WERI-Rb-1 (cell line): ENCODE measurements at places on chromosomes 4 and X.

DNA sequence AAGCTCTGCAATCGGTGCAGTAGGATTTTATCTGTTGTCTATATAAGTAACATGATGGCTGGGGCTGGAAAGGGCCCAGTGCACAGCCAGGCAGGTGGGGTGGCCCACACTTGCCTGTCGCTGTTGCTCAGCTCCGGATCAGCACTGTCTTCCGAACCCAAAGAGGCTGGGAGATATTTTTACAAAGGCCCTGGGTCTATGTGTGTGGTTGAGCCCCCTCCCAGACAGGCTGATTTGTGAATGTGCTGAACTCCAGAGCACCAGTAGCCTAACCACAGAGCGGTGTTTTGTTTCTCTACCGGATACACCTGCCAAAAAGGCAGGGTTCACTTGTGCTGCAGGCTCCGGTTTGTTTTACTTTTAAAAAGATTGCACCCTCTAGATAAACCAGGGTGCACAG, 33.5 kb upstream of the CHRNA9 start:
- DNase-seq: no peak

GRCh38 chr4:164731827-164732474, 22.0 kb upstream of the SMIM31 start:
- DNase-seq: peak; percentile 79

DNA sequence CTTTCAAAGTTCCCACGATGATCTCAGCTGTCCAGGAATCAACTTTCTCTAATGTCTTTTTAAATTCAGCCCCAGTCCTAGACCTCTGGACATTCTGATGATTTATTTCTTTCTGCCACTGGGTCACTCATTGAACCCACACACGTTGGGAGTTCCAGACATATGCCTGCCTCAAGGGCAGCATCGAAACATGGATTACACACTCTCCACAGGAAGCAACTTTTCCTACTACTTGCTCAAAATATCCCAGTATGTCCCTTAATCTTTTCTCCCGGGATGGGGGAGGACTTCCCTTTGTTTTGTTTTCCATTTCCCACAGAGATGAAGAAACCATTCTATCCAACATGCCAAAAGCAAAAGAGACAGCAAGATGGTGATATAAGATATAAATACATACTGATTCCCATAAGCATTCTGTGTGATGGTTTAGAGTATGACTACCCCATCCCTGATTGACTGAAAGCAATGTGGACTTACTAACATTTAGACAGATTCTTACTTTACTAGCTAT, 79.8 kb upstream of the PPARGC1A start:
- DNase-seq: no peak

DNA sequence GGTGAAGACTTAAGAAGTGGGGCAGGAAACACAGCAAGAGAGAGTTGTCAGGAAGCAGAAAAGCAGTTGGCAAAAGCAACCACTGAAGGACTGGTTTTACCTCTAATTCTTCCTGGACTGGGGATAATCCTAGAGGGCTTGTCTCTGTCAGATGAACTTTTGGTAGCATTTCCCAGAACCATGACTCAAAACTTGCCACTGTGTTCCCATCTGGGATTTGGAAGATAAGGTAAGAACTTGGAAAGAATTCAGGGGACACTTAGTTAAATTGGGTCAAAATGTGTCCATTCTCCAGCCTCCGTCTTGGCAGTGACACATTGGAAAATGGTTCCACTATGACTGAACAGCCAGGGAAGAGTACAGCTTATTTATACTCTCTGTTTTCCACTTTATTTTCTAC, 55.7 kb downstream of the CD38 start:
- DNase-seq: no peak

GRCh38 chr4:161564230-161564834, 599.5 kb downstream of the FSTL5 start:
- no peak for DNase-seq

DNA sequence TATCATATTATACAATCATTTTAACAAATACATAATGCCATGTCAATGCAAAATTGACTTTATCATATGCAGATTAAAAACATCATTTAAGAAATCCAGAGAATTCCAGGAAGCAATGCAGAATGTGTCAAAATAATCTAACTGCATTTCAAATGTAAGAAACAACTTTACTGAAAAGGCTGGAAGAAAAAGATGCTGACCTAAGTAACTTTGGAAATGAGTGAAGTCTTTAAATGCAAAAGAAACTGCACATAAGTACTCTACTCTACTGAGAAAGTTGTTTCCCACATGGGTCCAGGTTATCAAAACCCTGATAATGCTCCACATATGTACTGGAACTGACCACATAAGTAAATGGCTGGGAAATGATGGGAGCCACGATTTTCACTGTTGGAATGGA, 149.9 kb downstream of the EVC2 start:
- no peak for DNase-seq

DNA sequence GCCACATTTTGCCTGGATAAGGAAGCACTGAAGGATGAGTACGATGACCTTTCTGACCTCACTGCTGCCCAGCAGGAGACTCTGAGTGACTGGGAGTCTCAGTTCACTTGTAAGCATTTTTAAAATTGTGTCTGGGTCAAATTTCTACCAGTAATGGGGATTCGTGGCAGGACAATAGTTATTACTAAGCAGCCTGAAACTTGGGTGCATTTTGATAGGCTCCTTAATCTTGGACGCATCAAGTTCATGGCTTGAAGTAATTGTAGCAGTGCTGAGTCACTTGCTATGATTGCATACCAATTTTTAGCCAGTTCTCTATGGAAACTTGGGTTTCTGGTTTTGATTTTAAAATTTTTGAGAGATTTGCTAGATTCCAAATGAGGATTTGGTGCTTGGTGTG, 4.3 kb downstream of the PGRMC1 start:
- DNase-seq: no peak

- no peak for DNase-seq
Measured at GRCh38 chr4:26171941-26172340, 148.9 kb upstream of the RBPJ start.

DNA sequence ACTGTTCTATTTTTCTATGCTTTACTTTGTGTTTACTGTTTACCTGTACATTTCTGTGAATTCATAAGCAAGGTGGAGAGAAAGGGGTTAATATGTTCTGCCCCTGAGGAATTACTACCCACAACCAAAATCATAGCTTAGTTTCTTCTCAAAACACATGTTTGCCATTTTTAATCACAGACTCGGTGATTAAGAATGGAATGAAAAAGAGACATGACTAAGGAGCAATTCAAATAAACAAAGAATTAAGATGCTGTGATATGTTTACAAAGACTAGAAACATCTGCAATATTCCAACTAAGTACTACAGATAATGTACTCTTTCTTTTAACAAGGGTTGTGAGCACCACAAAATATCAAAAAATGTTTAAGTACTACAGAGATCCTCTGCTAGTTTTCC, 11.7 kb upstream of the FAT4 start:
- DNase-seq: no peak

DNA sequence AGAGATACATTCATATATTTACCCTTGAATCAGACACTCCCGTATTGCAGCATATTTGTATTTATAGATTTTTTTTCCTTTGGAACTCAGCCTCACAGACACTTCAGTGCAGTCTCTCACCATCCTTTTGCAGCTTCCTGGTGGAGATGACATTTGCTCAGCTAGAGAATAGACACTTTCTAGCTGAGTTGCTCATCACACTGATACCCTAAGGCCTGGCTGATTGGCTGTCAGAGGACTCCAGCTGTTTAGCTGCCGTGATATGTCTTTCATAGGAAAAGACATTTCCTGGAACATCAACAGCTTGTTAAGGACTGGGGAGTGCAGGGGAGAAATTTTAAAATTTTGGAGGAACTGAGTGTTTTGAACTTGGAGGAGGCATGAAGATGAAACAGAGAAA, 429.6 kb downstream of the SMARCA1 start:
- no peak for DNase-seq

- no peak for DNase-seq
Measured at GRCh38 chrX:120823556-120823955, 52.1 kb downstream of the CT47B1 start.

- no peak for DNase-seq
Measured at GRCh38 chr4:14792702-14793227, 209.5 kb upstream of the CPEB2 start.

GRCh38 chr4:25756503-25756902, 100.9 kb downstream of the SLC34A2 start:
- no peak for DNase-seq

GRCh38 chr4:4995103-4995907, 24.0 kb downstream of the CYTL1 start:
- peak; percentile 86 for DNase-seq

DNA sequence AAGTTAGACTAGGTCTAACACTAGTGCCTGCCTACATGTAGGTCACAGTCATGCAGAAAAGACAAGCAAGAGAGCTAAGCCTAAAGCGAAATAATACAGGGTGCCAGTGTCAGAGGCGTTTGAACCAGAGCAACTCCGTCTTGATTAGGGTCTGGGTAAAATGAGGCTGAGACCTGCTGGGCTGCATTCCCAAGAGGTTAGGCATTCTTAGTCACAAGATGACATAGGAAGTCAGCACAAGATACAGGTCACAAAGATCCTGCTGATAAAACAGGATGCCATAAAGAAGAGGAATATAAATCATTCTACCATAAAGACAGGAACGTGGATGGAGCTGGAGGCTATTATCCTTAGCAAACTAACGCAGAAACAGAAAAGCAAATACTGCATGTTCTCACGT, 120.9 kb downstream of the BEND2 start:
- DNase-seq: no peak

- no peak for DNase-seq
Measured at GRCh38 chr4:123120473-123120872, 198.1 kb upstream of the NUDT6 start.

DNA sequence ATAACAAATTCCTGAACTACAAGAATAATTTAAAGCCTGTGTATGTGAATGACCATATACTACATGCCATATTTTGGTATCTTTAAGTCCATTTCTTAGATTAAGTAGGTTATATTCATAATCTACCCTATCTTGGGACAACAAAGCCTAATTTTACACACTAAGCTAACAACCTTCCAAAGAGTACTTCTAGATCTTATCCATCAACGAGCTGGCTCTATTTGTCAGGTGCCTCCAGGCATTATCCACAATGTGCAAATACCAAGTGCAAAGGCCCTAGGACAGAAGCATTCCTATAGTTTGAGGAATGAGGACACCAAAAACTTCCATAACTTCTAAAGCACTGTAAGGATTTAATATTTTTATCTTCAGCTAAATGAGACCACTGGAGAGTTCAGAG, 3.5 kb downstream of the SLBP start:
- DNase-seq: no peak

- DNase-seq: no peak
Measured at GRCh38 chrX:72349190-72349589, 43.5 kb upstream of the CITED1 start.

DNA sequence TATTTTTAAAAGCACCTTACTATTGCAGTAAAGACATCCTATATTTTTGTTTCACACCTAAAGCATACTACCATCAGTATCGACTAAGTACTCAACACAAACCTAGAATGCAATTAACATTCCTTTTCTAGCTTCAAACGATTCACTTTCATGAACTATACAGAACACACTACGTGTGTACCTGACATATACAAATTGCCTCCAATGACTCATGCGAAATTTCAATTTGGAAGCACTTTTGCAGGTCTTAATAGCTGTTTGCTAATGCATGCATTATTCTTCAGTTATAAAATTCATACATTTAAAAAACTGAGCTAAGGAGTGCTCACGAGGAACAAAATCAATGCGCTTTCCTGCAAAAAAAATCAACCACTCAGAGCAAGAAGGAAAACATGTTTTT, 19.7 kb upstream of the GPM6B start:
- DNase-seq: no peak
